ENCODE measurements at places on chromosomes 2 and 18. TPM values are rescaled to one million over a fixed set of nuclear protein-coding genes. Genes with fewer than 3 reads are reported as not detected.

GRCh38 chr18:35116784-35117318 is 75.6 kb downstream of the MAPRE2 start:
- H3K4me1 ChIP-seq = peaks cover 42% of the 10 kb centered on the region
- H3K27me3 ChIP-seq = no peaks in the 10 kb centered on the region
- DNase-seq = no peak
- H3K27ac ChIP-seq = peak overlapping the region; percentile 78

DNA sequence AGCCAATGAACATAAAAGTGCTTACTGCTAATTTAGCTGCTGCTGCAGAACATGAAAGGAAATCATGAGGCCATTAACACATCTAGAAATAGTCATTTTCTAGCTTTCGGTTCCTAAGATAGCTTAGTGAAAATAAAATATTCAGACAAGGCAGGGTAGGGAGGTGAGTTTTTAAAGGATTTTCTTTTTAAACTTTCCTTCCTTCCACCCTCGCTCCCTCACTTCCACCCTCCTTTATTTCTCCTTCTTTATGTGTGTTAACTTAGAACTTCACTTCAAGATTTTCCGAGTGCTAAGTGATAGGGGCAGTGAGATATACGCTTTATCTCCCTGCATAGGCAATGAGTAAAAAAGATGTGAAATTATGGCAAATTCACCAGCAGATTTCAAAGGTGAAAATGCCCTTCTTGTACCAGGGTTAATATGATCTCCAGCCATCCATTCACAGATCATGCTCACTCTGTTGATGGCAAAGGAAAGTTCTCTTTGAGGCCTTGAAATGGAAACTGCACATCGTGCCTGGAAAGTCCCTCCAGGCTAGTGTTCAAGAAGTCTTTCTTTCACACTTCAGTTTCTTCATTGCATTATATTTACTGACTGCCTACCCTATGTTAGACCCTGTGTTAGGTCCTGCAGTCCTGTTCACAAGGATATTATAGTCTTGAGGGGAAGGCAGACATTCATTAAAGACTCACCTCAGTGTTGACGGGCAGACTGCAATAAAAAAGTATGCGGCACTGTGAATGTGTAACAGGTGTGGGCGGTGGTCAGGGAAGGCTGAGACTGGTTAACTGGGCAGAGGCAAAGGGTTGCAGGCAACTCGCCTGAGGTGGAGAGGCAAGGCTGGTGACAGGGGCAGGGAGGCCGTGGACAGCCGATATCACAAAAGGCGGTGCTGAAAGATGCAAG is 200.8 kb downstream of the PLCL1 start:
- H3K4me3 ChIP-seq = no peak overlapping the region
- no peak overlapping the region for H3K27ac ChIP-seq
- no peak for DNase-seq
- no peaks in the 10 kb centered on the region for H3K36me3 ChIP-seq

CYP27A1 gene
- total RNA-seq = 17.2 TPM

DNA sequence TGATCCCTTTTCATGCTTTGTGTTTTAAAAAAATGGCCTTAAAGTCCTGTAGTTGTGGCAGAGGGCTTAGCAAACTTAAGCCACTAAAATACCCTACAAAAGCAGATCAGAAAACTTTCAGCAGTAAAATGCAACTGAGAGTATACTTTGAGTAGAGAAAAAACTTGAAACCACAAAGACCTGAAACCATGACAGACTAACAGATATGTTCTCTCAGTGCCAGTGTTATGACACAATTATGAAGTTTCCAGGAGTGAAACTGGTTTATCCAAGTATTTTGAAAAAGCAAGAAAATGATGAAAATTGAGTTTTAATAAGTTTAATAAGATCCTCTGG is 74.5 kb downstream of the SPRED2 start:
- no peaks in the 10 kb centered on the region for H3K36me3 ChIP-seq
- no peaks in the 10 kb centered on the region for H3K27me3 ChIP-seq
- H3K4me1 ChIP-seq = no peaks in the 10 kb centered on the region
- no peak overlapping the region for H3K27ac ChIP-seq
- no peak overlapping the region for H3K4me3 ChIP-seq

DNA sequence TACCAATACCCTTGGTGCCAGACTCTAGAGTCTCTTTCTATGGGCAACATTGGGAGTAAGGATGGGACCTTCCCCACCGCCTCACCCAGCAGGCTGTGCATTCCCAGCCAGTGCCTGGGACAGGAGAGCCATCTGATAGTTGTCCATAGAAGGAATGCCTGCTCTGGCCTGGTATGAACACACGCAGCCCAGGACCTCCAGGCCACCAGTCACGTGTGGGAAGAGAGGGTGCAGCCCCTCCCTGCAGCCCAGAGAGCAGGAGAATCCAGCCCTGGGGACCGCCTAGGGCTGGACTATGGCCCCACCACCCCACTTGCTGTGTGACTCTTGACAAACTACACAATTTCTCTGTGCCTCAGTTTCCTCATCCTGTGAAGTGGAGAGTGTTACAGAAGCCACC is 52.5 kb upstream of the ID2 start:
- no peak overlapping the region for H3K4me3 ChIP-seq
- H3K27ac ChIP-seq = no peak overlapping the region
- H3K27me3 ChIP-seq = no peaks in the 10 kb centered on the region
- H3K36me3 ChIP-seq = no peaks in the 10 kb centered on the region
- H3K4me1 ChIP-seq = no peaks in the 10 kb centered on the region
- DNase-seq = no peak

DNA sequence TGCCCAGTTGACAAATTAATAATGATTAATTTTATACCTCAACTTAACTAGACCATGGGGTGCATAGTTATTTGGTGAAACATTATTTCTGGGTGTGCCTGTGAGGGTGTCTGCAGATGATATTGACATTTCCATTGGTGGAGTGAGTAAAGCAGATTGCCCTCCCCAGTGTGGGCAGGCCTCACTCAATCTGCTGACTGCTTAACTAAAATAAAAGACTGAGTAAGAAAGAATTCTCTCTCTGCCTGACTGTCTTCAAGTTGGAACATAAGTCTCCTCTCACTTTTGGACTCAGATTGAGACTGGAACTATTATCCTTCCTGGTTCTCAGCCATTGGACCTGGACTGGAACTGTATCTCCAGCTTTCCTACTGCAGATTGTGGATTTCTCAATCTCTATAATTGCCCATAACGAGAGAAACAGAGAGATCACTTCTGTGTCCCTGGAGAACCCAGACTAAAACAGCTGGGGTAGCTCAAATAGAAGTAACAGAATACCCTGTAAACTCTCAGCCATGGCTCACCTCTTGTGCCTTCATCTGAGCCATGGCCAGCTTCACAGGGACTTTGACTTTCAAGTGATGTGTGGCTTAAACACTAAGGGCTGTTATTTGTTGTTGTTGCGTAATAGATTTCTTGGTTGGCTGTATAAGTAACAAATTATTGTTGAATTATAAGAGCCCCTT is 575.3 kb upstream of the RAB6C start:
- H3K4me1 ChIP-seq = no peaks in the 10 kb centered on the region
- no peak overlapping the region for H3K4me3 ChIP-seq
- no peak for DNase-seq
- H3K27ac ChIP-seq = no peak overlapping the region

CNDP1 gene
- total RNA-seq = not detected

C1GALT1C1L gene
- total RNA-seq = 2.1 TPM

DNA sequence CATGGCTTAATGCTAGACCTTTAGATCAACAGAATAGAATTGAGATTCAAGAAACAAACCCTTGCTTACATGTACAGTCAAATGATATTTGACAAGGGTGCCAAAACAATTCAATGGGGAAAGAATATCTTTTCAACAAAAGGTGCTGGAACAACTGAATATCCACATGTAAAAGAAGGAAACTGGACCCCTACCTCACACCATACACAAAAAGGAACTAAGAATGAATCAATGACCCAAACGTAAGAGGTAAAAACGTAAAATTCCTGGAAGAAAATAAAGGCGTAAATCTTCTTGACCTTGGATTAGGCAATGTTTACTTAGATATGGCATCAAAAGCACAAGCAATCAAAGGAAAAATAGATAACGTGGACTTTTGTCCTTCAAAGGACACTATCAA is 43.1 kb downstream of the BAZ2B start:
- no peak for DNase-seq
- no peak overlapping the region for H3K27ac ChIP-seq
- no peaks in the 10 kb centered on the region for H3K36me3 ChIP-seq
- no peaks in the 10 kb centered on the region for H3K4me1 ChIP-seq
- H3K27me3 ChIP-seq = no peaks in the 10 kb centered on the region
- H3K4me3 ChIP-seq = no peak overlapping the region

GRCh38 chr2:86393521-86394491 is 47.4 kb upstream of the KDM3A start:
- no peaks in the 10 kb centered on the region for H3K36me3 ChIP-seq
- H3K27me3 ChIP-seq = no peaks in the 10 kb centered on the region
- peak overlapping the region; percentile 91 for H3K27ac ChIP-seq
- H3K4me3 ChIP-seq = no peak overlapping the region
- no peaks in the 10 kb centered on the region for H3K4me1 ChIP-seq

All from right atrium auricular region (tissue), 2 donors.